Activated T-helper 17 cell treated with anti-CD3 and anti-CD28 coated beads, Interleukin-2, amount 50 U/mL, for 72 hours (primary cell): ENCODE measurements at places on chromosomes 2 and 18. TPM values are rescaled to one million over a fixed set of nuclear protein-coding genes. Genes with fewer than 3 reads are reported as not detected.

The ACAA2 gene
- total RNA-seq = 73.7 TPM

The PROC gene
- not detected for total RNA-seq

The RAB6D gene
- total RNA-seq = not detected

The UGT1A4 gene
- not detected for total RNA-seq

The C2orf49 gene
- total RNA-seq = 23.8 TPM

The MZT2B gene
- 373 TPM for total RNA-seq

The WDR35 gene
- 8.3 TPM for total RNA-seq

The SKA1 gene
- total RNA-seq = 40.7 TPM

The HOXD9 gene
- not detected for total RNA-seq

- peak; percentile 69 for ATAC-seq
These were observed 31.8 kb downstream of the AGFG1 start for GRCh38 chr2:227503433-227504406.

DNA sequence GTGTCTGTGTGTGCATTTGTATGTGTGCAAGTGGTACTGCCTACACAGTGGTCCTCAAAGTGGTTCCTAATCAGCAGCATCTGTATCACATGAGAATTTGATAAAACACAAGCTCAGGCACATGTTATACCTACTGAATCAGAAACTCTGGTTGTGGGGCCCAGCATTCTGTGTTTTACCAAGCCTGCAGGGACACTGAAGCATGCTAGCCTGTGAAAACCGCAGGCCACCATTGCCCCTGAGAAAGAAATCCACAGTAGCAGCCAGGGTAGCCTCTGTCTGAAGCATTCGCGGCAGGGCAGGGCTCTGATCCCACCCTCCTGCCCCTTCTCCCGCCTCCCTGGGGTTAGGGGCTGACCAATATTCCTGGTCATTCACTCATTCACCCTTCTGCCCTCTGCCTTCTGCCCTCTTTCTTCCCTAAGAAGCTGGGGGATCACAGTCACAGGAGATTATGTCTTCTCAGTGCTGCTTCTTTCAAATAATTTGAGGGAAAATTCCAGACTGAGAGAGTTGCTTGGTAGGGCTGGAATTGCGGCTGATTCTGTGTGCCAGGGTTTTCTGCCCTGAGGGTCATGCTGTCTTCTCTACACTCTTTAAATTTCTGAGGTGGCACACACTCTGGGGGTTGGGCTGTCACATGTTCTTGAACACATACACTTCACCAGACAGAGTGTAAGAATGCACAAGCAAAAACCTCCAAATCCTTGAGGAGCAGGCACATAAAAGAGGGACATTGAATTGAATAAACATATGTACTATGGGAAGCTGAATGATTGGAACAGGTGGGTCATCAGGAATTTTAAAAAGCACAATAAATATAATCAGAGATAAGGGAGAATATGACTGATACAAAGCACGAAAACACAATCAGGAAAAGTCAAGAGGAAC is 126.6 kb upstream of the SEC11C start:
- ATAC-seq = no peak

DNA sequence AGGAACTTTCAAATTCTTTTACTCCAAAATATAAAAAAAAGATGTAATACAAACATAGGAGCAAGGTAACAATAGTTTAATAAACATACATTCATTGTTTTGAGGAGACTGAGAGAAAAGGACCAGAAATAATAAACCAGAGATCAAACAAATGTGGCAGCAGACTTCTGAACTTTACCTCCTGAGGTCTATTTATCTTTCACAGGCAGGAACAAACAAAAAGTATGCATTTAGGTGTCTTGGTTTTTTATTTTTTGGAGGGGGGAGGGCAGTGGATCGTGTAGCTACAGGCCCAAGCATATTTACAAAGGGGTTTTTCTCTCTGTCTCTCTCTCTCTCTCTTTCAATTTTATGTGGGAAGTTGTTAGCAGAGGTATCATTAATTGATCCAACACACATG is 5.6 kb downstream of the PPP4R1 start:
- ATAC-seq = no peak

- no peak for ATAC-seq
These were observed 1.1 kb upstream of the DNPEP start for GRCh38 chr2:219388907-219389156.

DNA sequence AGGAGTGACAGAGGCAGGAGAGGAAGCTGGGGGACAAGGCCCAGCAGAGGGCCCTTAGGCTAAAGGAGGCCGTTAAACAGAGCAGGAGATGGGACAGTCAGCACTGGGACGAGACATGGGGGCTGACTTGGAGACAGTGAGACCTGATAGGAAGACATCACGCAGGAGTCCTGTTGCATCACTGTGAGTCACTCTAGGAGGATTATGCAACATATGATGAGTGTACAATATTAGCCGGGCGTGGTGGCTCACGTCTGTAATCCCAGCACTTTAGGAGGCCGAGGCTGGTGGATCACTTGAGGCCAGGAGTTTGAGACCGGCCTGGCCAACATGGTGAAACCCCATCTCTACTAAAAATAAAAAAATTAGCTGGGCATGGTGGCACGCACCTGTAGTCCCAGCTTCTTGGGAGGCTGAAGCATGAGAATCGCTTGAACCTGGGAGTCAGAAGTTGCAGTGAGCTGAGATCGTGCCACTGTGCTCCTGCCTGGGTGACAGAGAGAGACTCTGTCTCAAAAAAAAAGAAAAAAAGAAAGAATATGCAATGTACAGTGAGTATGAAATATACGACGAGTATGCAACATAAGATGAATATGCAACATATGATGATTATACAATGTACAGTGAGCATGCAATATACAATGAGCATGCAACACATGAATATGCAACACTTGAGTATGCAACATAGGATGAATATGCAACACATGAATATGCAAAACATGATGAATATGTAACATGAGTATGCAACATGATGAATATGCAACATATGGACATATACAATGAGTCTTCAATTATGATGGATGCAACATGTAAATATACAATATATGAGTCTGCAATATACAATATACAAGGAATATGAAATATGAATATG is 83.3 kb upstream of the ID2 start:
- no peak for ATAC-seq

GRCh38 chr2:47344890-47345589 is 57.9 kb upstream of the MSH2 start:
- no peak for ATAC-seq

GRCh38 chr18:77056344-77057005 is 76.1 kb downstream of the MBP start:
- ATAC-seq = no peak

DNA sequence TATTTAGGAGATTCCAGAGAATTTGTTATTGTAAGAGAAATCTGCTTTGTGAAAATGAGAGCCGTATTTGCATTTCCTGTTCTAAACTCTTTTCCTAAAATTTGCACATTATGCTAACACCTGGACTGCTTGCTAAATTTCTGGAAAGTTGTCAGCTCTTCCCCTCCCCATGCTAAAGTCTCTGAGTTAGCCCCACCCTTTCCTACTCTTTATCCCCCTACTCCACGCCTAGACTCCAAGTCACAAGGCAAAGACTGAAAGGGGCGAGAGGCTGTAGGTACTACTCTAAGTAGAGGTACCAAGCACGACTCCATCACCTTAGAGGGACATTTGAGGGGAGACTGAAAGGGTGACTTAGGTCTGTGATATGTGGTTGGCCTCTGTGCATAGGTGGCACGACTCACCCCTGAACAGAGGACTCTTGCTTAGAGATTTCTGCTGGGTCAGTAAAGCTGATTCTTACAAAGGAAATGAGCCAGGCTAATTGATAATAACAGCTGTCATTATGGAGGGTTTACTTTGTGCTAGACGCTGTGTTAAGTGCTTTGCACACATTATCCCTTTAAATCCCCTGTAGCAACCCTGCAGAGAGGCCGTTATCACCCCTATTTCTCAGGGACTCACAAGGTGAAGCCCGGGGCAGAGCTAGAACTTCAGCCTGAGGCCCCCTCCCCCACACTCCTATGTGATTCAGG is 373.5 kb downstream of the EN1 start:
- no peak for ATAC-seq

- no peak for ATAC-seq
These were observed 277.7 kb upstream of the MAP2 start for GRCh38 chr2:209145941-209146681.

- no peak for ATAC-seq
These were observed 73.8 kb upstream of the ITM2C start for GRCh38 chr2:230790981-230791380.

- peak; percentile 56 for ATAC-seq
These were observed 13.8 kb upstream of the SATB2 start for GRCh38 chr2:199471443-199472057.

- ATAC-seq = no peak
These were observed 194.7 kb downstream of the RND3 start for GRCh38 chr2:150292807-150293206.

DNA sequence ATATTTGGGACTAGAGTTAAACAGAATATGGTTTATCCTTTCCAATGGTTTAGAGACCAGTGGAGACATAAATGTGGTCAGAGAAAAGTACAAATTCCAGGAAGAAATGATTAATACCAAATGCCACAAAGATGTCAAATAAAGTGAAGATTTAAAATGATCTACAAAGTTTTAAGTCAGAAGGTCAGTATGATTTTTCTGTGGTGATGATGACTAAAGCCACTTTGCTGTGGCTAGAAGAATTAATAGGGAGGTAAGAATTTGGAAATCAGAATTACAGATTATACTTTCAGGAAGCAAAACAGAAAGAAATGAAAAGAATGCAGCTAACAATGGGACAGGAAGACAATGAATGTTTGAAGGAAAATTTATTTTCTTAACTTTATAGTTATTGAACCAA is 91.5 kb upstream of the CDH7 start:
- no peak for ATAC-seq

DNA sequence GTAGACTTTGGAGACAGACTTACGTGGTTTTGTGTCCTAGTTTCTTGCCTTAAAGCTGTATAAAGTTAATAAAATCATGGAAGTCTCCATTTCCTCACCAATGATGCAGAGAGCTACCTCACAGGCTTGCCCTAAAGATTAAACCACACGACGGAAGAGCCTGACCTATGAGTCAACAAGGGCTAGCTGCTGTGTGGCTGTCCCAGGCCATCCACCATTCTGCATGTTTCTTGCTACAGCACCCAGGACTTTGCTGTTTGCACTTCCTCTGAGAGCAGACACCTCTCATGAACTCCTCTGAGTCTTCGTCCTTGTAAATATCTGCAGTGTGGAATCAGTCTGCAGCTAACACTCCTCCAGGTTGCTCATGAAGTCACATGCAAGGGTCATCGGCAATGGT is 160.0 kb upstream of the TRIB2 start:
- peak; percentile 72 for ATAC-seq

GRCh38 chr2:84969511-84970209 is 1.3 kb upstream of the KCMF1 start:
- no peak for ATAC-seq

- no peak for ATAC-seq
These were observed 127.6 kb downstream of the ALPK2 start for GRCh38 chr18:58501066-58501896.

GRCh38 chr2:198712485-198712884 is 745.3 kb downstream of the SATB2 start:
- no peak for ATAC-seq

- no peak for ATAC-seq
These were observed 146.3 kb downstream of the TXNL1 start for GRCh38 chr18:56492136-56492535.

DNA sequence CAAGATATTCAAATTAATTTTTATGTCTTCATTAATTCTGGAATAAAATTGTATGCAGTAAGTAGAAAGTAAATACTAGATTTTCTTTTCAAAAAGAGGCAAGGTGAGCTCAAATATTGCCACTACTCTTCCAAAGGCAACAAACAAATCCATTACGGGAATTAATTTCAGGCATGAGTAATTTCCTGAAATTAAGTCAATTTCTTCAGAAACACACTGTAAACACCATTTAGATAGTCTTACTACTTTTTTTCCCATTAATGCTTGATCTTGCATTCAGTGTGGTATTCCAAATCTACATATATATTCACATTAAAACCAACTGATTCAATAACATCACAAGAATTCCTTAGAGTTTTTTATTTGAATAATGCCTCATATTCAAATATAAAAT is 1274.0 kb upstream of the CRIM1 start:
- no peak for ATAC-seq

DNA sequence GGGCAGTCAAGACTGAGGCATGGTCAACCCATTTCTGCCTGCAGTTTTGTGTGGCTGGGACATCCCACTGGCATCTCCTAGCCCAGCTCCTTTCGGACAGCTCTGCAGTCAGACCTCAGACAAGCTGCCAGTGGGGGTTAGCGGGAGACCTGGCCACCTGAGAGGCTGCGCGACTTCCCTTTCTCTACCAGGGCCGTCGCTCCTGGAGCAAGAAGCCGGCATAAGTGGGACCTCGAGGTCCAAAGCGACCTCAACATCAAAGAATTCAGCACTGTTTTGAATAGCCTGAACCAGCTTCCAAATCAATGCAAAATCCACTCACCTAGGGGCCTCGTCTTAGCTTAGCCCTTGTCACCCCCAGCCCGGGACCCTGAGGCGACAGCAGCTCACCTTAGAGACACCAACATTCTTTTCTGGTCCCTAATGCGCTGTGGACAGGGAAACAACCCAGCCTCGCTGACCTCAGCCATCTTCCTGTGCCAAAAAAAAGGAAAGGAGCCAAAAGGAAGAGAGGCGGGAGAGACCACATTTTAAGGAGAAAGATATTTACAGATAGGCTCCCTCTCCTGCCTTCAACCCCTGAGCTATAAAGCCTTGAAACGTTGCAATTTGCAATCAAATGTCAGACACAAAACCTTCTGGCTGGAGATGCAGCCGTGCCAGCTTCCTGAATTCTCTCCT is 81.2 kb downstream of the GFPT1 start:
- no peak for ATAC-seq

- no peak for ATAC-seq
These were observed 905.6 kb downstream of the TSN start for GRCh38 chr2:122660786-122661634.

GRCh38 chr2:148533685-148534084 is 110.9 kb upstream of the EPC2 start:
- ATAC-seq = peak; percentile 90

DNA sequence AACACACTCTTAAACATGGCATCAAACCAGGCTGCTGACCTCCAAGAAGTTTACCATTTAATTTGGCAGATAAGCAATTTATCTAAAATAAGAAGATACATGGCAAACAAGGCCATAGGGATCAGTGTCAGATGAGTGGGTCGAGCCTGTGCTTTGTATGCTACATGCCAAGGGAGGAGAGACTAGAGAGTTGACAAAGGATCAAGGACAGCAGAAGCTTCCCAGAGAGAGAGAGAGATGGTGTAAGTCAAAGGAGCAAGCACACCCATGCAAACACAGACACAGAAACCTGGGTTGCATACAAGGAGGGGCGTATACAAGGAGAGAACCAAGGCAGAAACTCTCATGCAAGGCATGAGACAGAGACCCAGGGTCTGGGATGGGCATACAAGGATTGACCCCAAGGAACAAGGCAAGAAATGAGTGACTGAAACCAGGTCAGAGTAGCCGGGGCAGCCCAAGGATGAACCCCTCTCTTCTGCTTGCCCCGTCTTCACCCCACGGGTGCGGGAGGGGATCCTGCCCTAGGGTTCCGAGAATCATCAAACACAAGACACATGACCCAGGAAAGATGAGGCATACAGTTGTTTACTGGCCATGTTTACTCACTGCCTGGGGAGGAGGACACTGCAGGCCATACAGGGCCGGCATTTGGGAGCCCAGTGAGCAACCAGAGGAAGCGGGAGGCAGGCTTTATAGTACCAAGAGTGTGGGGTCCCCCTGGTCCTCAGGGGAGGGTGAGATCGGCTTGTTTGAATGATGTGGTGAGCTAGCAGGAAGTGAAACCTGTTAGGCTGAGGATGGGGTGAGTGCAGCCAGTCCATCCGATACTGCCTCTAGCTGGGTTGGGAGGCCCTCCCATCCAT is 529.2 kb upstream of the ID2 start:
- no peak for ATAC-seq

GRCh38 chr2:216546641-216547403 is 48.2 kb downstream of the RPL37A start:
- no peak for ATAC-seq

GRCh38 chr18:11183637-11184036 is 34.3 kb upstream of the PIEZO2 start:
- ATAC-seq = no peak
